ENCODE measurements at places on chromosomes 4 and X.

- no peak for DNase-seq
These were observed 22.0 kb upstream of the PPARGC1A start for GRCh38 chr4:23911675-23912455.

DNA sequence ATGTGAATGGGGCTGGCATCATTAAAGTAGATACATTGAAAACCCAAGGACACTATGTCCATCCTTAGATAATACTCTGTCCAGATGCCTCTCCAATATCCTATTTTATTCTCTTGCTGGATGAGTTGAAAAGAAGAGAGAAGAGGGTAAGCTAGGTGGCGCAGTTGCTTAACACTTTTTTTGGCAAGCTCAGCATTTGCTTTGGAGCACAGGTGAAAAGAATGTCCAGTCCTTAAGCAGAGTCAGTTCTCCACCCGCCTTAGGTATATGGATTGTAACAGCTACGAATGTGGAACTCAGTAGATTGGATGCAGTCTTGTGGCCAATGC, 208.4 kb downstream of the NWD2 start:
- DNase-seq = no peak

- no peak for DNase-seq
These were observed at the start of gene SRPX2 for GRCh38 chrX:100643956-100644860. Gene SRPX2, plus strand, starts transcription at chrX:100644199. Its CDS starts 2,124 bp downstream, at chrX:100646323.

GRCh38 chrX:119880552-119881437, 9.2 kb downstream of the NDUFA1 start:
- no peak for DNase-seq

DNA sequence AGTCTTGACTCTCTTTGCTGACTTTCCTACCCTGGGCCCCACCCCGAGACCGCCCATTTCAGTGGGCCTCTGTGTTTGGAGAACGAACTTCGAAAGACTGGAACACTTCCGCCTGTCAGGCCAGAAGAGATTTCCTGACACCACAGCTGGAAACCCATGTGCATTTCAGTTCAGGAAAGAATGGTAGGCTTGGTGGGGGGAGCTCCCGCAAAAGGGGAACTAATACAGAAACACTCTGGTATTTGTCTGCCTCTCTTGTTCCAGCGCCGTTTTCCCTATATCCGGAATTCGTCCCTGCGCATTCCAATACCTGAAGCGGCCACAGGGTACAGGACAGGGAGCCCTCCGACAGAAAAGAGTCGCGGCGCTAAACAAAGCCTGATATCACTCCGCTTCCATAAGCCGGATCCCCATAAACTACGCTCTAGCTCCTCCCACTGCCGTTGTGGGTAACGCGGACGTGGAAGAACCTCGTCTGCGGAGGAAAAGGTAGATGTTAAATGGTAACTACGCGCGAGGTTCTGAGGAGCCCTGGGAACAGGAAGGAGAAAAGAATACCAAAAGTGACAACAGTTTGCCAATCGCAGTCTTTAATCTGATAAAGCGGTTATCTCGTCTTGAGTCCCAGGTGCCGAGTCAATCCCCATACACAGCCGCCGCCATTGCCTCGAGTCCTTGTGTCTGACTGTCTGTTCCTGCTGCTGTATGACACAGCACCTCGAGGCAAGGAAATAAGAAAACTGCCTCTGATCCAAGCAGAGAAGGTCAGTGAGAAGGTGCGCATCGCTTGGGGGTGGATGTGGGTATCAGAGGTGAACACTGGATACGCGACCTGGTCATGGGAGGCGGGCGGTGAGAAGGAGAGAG, at the start of gene ARMCX5:
ARMCX5 (plus strand) TSS at position 432 of the 867 bp plus-strand sequence. CDS start 2,627 bp downstream, outside the sequence.
- peak; percentile 33 for DNase-seq

GRCh38 chr4:15344041-15344440, 83.8 kb upstream of the C1QTNF7 start:
- DNase-seq = no peak

DNA sequence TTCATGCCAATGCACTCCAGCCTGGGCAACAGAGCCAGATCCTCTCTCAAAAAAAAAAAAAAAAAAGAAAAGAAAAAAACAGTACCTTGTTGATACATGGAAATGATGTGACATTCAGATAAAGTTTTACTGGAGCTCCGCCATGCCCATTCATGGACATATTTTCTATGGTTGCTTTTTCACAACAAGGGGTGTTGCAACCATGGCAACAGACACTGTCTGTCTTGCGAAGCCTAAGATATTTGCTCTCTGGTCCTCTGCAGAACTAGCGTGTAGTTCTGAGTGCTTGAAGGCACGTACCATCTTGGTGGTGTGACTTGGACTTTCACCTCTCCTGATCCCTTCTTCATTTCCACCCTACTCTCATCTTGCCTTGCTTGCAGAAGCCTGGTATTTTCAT, 53.2 kb downstream of the TBL1X start:
- DNase-seq = no peak

Measured in stimulated activated CD4-positive, alpha-beta T cell treated with anti-CD3 and anti-CD28 coated beads, TNF-alpha, amount 100 ng/mL, for 4 hours (primary cell).